WTC11 (cell line): ENCODE measurements at places on chromosomes 1 and 21.
A peak's percentile ranks its signal among the peaks of the same experiment; 100 is the strongest.

- DNase-seq = no peak
Observed at GRCh38 chr1:11938722-11939526, 4.4 kb downstream of the PLOD1 start.

DNA sequence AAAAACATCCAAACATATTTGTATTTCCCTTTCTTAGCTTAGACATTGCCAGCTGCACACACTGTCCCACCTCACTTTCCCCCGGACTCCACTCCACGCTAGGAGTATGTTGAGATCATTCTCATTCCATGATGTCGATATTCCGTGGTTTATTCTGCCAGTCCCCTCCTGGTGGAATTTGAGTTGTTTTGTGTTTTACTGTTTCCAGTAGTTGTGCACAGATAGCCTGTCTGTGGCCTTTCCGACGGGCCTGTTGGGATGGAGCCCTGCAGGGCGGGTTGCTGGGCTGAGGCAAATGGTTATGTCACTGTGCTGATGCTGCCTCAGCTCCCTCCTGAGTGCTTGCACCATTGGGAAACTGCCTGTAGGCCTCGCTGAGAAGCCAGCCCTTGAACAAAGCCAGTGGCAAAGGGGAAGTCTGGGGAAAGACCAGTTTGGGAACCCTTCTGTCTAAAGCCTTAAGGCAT is 12.8 kb downstream of the TRAPPC10 start:
- DNase-seq = no peak

DNA sequence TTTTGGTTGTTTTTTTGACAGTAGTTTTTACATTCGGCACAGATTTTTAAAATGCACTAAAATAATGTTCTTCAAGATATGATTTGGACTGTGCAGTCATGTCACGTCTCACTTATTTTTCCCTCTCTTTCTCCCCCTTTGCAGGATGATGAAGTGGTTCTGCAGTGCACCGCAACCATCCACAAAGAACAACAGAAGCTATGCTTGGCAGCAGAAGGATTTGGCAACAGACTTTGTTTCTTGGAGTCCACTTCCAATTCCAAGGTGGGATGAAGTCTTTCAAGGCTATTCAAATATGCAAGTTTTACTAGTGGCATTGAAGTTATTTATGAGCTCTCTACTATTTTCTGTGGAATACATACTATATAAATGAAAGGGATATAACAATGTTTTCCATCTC is 228.4 kb downstream of the RYR2 start:
- DNase-seq = no peak

- DNase-seq = no peak
Observed at GRCh38 chr1:154759196-154759595, 110.9 kb downstream of the KCNN3 start.

- no peak for DNase-seq
Observed at GRCh38 chr21:43782431-43783097, 6.5 kb upstream of the CSTB start.

DNA sequence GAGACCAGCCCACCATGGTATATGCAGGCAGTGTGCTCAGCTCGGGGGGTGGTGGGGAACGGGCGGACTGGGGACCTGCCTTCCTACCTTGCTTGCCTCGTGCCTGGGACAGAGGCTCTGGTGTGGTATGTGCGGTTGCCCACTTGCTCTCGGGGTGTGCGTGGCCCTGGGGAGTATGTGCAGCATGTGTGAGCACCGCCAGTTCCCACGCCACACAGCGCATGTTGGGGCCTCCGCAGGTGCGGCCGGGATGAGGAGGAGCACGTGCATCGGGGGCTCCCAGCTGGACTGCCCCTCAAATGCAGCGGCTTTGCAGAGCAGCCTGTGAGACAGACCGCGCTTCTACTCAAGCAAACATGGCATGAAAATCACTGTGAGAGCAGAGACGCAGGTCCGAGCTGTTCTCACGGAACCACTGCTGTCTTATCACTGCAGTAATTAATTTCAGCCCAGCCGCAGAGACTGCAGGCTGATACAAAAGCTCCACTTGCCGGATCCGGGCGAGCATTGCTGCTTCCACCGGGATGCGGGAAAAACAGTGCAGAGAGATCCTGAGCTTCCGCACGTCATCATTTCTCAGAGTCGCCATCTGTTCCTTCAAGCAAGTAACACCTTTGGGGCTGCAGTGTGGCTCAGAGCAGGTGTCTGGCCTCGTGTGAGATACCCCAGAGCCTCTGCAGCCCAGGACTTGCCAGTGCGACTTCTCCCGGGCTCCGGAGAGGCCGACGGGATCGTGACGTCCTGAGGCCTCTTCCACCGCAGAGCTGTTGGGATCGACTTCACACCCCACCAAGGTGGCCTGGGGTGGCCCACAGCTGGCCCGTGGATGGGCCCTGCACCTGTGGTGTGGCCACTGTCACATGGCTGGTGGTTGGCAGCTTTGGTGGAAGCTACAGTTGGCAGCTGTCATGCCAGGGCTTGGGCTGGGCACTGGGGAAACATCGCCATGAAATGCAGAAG is 92.6 kb upstream of the ACTRT2 start:
- DNase-seq = no peak

DNA sequence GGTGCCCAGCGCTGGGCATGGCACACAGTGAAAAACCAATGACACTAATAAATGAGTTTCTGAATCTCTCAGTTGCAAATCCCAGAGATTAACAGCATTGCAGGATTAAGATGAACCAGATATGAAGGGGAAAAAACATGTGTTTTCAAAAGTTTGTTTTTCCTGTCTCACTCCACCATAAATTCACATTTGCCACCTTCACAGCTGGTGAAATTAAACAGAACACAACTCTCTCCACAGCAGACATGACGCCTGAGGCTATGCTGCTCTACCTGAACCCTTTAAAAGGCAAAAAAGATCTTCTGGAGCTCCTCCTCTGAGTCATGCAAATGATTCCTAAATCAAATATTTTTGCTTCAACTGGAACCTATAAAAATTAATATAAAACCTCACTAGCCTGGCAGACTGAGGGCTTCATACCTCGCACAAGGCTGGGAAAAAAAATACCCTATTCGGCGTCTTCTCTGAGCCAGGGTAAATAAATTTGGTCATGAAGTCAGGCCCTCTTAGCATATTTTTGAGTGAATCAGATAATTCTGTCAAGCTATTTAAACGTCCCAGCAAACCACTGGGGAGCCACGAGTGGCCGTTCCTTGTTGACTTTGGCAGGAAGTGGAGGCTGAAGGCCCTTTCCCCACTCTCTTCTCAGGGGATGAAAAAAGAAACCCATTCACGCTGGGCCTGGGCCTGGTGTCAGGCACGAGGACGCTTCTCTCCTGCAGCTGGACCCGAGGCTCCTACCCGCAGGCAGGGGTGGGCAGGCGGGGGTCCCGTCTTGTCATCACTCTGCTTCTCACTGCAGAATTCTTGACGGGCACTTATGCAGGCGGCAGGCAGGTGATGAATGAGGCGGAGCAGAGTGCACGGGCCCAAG is 53.0 kb downstream of the DMRTB1 start:
- no peak for DNase-seq

GRCh38 chr1:119008483-119009311 is 20.6 kb upstream of the TBX15 start:
- DNase-seq = no peak

DNA sequence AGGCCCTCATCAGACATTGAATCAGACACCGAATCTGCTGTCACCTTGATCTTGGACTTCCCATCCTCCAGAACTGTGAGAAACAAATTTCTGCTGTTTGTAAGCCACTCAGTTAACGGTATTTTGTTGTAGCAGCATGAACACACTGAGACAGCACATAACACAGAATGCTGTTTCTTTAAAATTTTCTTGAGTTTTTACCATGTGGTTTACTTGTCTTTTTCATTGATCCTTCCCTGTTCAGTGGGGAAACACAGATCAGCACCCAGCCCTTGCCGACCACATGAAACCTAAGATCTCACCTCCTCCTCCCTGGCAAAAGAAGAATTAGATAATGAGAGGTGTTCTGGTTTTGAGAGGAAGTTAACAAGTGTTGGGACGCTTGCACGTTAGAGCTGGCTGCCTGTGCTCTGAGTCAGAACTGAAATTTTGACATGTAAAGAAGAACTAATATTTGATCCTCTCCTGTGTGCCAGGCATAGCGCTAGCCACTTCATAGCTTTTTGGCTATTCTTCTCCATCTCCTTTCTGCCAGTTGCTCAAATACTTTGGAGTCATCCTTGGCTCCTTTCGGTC is 179.6 kb downstream of the DHRS3 start:
- no peak for DNase-seq

DNA sequence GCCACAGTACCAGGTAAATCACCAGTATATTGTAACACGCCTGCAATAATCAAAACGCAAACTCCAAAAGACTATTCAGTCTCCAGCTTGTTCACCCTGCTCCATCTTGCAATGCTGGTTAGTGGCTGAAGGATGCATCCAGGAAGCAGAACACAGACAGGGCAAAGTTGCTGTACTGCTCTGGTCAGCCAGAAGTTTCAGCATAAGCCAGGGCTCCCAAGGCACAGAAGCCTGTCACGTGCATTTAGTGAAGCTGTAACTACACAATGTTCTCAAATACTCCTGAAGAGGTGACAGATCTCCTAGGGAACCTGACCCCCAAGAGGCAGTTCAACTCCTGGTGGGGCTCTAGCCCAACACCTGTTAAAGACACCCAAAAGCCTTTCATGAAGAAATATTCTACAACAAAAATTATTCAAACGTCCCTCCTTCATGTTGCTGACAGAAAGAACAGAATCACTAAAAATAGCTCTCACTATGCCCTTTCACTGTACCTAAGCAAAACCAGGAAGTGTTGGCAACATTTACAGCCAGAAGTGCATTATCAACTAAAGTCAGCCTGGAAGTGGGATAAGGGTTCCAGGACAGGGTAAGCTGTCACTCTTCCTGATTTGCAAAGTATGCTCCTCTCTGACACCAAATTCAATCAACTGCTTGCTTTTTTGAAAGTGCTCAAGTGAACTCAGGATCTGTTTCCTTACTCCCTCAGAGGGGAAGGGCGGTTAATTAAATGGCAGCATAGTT is 52.1 kb downstream of the SLC35D1 start:
- DNase-seq = no peak

- DNase-seq = no peak
Observed at GRCh38 chr1:161070761-161071160, 1.1 kb upstream of the ARHGAP30 start.

- no peak for DNase-seq
Observed at GRCh38 chr1:204579681-204580080, 63.5 kb downstream of the MDM4 start.

GRCh38 chr1:213984387-213985208 is 3.2 kb upstream of the PROX1 start:
- peak; percentile 55 for DNase-seq

DNA sequence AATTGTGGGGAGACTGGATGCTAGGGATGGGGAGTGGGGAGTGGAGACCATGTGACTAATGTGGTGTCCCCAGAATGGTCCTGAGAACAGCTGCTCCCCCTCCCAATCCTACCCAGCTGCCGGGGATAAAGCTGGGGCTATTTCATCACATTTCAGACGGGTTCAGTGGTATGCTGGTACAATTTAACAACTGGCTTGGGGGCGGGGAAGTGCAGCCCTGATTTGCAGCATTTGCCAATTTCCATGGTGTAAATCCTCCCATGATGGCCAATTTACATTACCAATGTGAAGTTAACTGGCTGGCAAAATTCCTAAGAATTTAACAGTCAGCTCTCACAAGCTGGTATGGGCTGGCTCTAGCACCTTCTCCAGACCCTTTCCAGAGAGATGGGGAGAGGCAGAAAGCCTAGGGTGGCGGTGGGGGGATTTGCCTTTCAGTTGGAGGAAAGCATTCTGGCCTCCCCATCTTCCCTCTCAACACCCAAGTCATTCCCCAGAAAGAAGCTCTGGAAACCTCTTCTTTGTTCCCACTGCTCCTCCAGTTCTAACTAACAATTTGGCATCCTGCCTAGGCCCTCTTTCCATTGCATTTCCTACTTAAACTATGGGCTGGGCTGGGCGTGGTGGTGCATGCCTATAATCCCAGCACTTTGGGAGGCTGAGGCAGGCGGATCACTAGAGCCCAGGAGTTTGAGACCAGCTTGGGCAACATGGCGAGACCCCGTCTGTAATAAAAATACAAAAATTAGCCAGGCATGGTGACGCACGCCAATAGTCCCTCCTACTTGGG is 11.3 kb upstream of the ADGRB2 start:
- DNase-seq = no peak

- DNase-seq = no peak
Observed at GRCh38 chr1:41359211-41360073, 1.8 kb upstream of the FOXO6 start.

GRCh38 chr1:240914506-240914905 is 302.6 kb upstream of the GREM2 start:
- DNase-seq = no peak

- DNase-seq = no peak
Observed at GRCh38 chr1:47498551-47498950, 60.7 kb downstream of the FOXD2 start.

DNA sequence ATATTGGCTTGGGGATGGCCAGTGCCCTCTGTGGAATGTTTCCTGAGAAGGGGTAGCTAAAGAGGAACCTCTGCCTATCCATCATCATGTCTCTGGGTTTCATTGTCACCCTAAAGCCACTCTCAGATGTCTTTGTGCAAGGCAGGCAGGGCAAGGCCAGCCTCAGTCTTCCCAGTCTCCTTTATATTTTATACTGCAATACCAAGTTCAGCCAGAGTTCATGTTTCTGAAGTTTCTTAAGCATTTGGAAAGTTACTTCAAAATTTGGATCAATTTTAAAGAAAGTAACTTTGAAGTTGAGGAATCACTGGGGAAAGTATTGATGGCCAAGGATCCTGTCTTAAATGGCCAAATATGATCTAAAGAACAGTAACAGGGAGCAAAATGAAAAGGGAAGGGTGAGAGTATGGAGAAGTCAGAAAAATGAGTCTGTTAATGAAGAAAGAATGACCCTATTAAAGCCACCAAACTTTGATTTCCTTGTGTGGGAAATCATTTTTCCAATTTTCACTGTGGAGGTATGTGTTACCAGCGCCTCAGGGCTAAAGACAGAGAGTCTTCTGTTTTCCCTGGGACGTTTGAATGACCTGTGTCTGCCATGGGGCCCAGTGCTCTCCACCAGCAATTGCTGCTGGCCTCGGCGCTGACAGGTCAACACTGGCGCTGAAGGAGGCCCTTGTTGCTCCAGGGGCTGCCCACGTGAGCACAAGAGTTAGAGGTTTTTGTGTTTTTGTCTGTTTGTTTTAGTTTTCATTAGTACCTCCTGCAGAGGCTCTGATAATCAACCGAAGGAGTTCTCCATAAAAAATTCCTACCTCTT is 93.9 kb downstream of the ATP5PO start:
- no peak for DNase-seq

DNA sequence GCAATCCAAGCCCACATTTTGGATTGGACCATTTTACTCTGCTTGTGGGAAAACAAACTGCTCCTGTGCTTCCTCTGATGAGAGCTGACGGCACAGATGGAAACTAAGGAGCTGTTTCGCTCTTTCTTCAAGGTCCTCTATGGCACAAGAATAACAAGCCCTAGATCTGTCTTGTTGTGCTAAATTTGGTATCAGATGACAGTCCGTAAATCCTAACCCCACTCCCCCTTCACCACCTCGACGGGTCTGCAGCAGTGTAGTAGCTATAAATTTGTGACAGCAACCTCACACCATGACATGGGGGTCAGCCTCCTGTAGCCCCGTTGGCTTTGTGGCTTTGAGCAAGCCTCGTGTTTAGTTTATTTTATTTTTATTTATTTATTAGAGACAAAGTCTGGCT is 85.9 kb downstream of the ADSS2 start:
- DNase-seq = no peak
